T follicular helper cell (primary cell): ENCODE measurements at places on chromosomes 2 and 18.

GRCh38 chr2:199055336-199055735 lies 402.4 kb downstream of the SATB2 start:
- no peak for DNase-seq

GRCh38 chr2:19685731-19686130 lies 216.1 kb downstream of the TTC32 start:
- DNase-seq, result no peak

GRCh38 chr2:105468582-105469042 lies 69.8 kb upstream of the FHL2 start:
- no peak for DNase-seq

DNA sequence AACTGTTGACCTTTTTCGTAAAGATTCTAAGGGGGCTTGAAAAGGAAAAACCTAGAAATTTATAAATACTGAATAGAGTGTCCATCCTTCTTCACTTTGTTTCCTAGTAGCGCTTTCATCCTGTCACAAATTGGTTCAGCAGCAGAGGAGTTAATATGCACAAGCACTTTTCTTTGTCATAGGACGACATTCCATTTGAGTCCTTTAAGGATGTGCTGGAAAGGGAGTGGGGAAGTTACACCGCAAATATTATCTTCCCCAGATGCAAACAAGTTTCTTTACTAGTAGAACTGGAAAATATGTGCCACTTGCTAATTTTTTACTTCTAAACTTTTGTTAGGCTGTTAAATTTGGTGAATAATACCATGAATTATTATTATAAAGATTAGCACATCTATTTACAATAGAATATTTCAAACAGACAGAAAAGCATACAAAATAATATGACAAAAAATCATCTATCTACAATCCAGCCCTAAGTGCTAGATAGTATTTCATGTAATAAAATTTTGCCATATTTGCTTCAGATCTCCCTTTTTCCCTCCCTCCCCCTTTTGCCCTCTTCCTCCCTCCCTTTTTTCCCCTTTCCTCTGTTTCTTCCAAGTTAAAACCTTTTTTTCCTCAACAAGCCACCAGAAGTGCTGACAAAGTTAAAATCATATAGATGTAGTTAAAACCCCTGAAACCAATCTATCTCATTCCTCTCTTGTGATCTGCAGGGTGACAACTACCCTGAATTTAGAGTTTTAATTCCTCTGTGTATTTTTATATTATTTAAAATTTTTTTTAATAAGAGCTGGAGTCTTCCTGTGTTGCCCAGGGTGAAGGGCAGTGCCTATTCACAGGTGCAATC lies 50.5 kb upstream of the MAP4K3 start:
- DNase-seq, result no peak

DNA sequence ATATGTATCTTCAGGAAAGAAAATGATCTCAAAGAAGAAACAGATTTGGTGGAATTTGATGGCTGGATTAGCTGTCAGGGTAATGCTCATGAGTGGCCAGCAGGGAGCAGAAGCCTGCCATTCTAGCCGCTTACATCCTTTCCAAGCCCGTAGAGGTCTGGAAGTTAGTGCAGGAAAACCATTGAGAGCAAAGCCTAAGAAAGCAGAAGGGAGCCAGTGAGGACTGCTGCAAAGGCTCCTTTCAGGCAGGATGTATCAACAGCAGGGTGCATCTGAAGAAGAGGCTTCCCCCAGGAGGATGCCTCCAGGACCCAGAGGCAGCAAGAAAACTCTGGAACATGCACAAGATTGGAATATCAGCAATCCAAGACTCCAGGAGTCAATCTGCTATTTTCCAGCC lies 22.9 kb upstream of the LBH start:
- DNase-seq, result no peak
